ENCODE measurements at places on chromosomes 12 and 14. TPM values are rescaled to one million over a fixed set of nuclear protein-coding genes. Genes with fewer than 3 reads are reported as not detected.

Gene NUP107
- total RNA-seq = 142 TPM

Gene NGB
- total RNA-seq = not detected

Gene GDF3
- total RNA-seq = not detected

Gene FAM181A
- total RNA-seq = not detected

DNA sequence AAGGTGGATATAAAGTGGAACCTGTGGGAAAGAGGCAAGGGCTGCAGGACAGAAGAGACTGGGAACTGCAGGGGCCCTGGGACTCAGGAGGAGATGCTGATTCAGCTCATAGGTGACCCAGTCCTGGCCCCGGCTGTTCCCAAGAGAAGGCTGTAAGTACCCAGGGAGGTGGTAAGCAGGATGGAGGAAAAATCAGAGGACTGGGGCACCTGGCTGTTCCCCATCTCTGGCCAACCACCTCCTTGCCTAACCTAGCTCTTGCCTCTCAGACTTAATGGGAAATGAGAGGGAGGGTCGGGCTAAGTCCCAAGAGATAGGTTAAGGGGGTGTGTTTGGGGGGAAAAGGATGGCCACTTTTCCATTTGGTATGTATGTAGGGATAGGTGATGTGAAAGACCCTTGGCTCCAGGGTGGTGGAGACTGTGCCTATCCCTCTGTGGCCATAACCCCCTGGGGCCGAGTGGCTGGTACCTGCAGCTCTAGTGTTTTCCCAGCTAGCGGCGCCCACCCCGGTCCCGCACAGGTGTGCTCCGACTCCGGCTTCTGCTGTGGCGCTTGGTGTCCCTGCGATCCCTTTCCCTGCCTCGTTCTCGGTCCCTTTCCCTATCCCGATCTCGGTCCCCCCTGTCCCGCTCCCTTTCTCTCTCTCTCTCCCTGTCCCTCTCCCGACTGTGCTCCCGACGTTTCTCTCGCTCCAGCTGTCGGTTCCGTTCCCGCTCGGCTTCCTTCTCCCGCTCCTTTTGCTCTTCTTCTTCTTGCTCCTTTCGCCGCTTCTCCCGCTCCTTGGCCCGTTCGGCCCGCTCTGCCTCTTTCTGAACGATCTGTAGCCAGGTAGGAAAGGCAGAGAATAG, 1.6 kb upstream of the CDH24 start:
- no peak for DNase-seq

GRCh38 chr12:43425361-43425760, 126.6 kb downstream of the ADAMTS20 start:
- no peak for DNase-seq

GRCh38 chr12:93139028-93139665, 210.1 kb upstream of the EEA1 start:
- DNase-seq = no peak
